Activated naive CD8-positive, alpha-beta T cell treated with anti-CD3 and anti-CD28 coated beads, Interleukin-2, amount 50 U/mL, for 16 hours (primary cell): ENCODE measurements at places on chromosomes 12 and 14.

DNA sequence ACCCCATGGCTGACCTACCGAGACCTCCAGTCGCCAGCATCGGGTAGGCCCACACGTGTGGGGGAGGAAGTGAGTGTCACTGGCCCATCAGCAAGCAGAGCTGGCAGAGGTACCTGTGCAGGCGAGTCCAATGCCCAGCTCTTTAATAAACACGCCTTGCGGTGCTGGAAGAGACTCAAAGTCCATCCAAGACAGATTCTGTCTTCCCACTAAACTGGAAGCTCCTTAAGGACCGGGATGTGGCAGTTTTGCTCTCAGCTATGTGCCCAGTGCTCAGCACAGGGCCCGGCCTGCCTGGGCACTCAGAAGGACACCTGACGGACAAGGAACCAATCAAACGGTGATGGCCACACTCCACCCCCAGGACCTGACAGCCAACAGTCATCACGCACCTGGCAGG lies 65.0 kb downstream of the ITPK1 start:
- no peak for DNase-seq

- no peak for DNase-seq
Measured at GRCh38 chr14:101228949-101229541, 325.5 kb upstream of the RTL1 start.

GRCh38 chr12:130783110-130783715 lies 55.8 kb downstream of the STX2 start:
- DNase-seq = no peak

- no peak for DNase-seq
Measured at GRCh38 chr14:94123296-94123695, 6.1 kb downstream of the IFI27L2 start.

- DNase-seq = peak; percentile 72
Measured at GRCh38 chr12:131132118-131132892, 178.6 kb downstream of the ADGRD1 start.

- DNase-seq = no peak
Measured at GRCh38 chr12:114414031-114414865, 8.3 kb upstream of the TBX5 start.

DNA sequence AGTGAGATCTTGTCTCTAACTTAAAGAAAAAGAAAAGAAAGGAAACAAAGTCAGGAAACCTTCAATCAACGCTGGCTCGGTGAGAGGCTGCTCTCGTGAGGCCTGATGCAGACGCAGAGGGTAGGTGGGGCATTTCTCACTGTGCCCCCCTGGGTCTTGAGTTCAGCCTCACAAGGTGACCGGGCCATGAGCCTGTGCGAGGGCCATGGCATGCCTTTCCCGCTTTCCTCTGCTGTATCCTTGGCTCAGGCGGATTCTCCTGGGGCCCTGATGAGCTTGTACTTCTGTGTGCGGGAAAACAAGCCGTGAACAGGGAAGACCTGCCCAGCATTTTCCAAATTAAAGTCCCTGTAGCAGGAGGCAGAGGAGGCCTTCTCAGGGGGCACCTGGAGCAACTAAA lies 20.2 kb downstream of the ADGRD1 start:
- no peak for DNase-seq

DNA sequence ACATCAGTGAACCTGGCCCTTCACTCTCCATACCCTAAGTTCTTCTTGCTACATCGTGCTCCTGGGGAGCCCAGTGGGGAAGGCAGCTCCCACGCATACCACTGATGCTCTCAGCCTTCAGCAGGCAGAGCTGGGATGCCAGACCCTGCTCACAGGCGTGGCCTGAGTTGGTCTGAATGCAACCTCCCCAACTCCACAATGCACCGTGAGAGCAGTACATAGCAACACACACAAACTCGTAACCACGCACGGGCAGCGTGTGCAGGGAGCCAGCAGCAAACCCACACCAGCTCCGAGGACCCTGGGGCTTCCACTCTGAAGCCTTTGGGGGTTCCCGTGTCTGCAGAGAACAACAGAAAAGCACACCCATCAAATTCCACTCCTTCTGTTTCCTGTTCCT lies 37.3 kb downstream of the ANO2 start:
- DNase-seq = no peak

DNA sequence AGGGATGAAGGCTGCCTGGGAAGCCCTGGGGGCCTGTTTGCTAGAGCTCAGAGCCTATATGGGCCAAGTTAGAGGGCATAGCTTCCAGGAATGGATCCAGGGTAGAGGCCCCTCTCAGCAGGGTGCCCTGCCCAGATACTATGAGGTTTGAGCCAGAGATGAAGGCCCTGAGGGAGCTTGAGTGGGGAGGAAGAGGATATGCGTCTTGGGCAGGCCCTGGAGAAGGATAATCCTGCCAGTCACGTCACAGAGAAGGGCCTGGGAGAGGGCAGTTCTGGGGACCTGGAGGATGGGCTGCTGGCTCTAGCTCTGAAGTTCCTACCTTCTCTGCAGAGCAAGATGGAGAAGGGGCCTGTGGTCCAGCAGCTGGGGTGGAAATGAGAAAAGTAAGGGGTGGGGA lies 5.9 kb upstream of the CACNB3 start:
- DNase-seq = no peak

DNA sequence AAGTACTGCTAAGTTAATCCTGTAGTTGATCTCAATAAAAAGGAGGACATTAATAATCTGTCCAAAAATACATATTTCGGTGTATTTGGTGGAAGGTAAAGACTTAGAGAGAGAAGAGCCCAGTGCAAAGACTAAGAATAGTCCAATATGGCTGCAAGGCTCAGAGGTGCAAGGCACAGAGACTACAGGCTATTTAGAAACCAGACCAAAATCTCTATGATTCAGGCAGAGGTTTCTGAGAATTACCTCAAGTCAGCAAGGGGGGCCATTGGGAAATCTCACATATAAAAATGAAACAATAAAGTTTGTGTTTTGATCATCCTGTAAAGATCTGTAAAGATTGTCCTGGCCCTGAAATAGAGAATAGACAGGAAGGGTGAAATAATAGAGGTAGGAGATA lies 1173.0 kb downstream of the VRK1 start:
- DNase-seq = no peak

GRCh38 chr14:69325646-69326265 lies 65.8 kb downstream of the GALNT16 start:
- DNase-seq = no peak

GRCh38 chr12:121227294-121227693 lies 17.4 kb downstream of the P2RX4 start:
- no peak for DNase-seq

- no peak for DNase-seq
Measured at GRCh38 chr14:95486875-95487668, 29.4 kb downstream of the SYNE3 start.

DNA sequence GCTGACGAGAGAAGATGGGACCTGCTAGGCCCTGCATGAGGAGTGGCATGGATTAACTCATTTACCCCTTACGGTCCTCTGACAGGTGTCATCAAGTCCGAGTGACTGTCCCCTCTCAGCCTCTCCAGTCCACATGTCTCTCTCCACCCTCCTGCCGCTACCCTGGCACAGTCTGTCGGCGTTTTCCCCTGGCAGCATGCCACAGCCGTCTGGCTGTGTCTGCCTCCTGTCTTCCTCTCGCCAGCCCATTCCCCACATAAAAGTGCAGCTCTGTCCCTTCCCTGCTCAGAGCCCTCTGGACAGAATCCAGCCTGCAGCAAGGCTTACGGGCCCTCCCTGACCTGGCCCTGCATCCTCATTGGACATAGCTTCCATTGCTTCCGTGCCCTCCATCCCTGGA lies 45.6 kb downstream of the UBE3B start:
- DNase-seq = no peak

DNA sequence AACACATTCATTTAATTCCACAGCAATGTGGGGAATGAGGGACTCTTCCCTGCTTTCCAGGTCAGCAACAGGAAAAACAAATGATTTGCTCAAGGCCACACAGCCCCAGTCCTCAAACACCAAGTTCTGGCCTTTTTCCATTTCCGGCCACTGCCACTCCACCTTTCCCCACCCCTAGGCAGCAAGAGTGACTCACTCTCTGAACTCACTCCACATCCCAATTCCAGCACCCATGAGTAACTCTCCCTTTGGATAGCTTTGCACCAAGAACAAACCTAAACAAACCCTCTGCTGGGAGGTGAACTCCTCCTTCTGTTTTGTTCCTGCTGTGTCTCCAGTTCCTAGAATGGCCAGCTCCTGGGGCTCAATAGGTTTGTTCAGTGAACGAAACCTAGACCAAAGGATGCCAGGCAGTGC lies 30.4 kb upstream of the PLEKHG6 start:
- no peak for DNase-seq

GRCh38 chr12:111327474-111327873 lies 41.4 kb downstream of the PHETA1 start:
- DNase-seq = no peak

DNA sequence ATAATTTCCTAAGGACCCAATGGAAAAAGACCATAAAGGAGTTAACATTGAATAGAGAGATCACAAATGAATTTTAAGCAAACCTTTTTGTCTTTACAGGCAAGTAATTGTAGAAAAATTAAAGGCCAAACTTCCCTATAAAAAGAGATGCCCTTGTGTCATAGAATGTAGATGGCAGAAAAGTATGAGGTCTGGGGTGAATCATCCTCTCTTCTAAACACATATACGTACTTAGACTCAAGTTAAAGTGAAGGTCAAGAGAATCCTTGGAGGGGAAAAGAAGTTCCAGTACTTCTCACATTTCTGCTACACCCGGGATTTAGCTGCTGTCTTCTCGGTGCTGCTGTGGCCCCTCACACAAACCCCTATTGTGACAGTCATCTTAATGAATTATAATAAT lies 116.2 kb upstream of the ARID2 start:
- no peak for DNase-seq

DNA sequence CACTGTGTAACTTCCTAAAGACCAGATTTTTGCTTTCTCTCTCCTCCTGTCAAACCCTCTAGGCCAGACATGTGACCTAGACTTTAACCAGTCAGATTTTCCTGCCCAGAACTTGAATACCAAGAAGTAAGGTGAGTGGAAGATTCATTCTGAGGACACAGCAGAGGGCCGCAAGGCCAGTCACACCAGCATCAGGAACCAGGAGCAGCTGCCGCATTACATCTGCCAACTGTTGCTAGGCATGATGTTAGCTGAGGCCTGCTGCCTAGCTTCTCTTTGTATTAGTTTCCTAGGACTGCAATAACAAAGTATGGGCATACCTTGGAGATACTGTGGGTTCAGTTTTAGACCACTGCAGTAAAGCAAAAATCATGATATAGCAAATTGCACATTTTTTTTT lies 101.9 kb upstream of the BMP4 start:
- no peak for DNase-seq
